ENCODE measurements at places on chromosomes 2 and 18.

GRCh38 chr2:57278451-57278850, 768.2 kb upstream of the VRK2 start:
- no peak for DNase-seq

DNA sequence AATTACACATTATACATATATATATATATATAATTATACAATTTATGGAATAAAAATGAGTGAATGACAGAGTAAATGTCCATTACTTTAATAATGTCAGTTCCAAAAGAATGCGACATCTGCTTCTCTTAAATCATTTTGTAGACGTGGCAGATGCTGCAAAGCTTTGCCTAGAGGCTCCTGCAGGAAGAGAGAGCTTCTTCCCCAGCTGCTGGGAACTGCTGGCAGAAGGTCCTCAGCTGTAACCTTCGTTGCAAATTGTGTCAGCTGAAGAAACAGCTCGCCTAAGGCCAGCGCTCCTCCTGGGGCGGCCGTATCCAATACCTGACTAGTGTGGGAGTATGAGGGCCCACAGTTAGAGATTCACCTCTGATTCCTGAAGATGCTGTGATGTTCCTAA, 9.6 kb upstream of the THNSL2 start:
- no peak for DNase-seq

- no peak for DNase-seq
Observed at GRCh38 chr18:50107468-50107977, 87.4 kb downstream of the MYO5B start.

- DNase-seq = no peak
Observed at GRCh38 chr2:43344868-43345373, 118.5 kb upstream of the ZFP36L2 start.

GRCh38 chr18:21134895-21135294, 23.3 kb upstream of the ROCK1 start:
- peak; percentile 6 for DNase-seq

DNA sequence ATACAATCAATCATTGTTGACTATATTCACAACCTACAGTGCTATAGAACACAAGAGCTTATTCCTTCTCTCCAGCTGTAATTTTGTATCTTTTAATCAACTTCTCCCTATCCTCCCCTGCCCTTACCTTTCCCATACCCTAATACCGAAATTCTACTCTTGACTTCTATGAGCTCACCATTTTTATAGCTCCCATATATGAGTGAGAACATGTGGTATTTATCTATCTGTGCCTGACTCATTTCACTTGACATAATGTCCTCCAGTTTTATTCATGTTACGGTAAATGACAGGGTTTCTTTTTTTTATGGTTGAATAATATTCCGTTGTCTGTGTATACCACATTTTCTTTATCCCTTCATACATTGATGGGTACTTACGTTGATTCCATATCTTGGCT, 2.6 kb downstream of the MROH2A start:
- DNase-seq = no peak

- DNase-seq = no peak
Observed at GRCh38 chr2:205586626-205587025, 95.7 kb upstream of the NRP2 start.

GRCh38 chr2:198774576-198774975, 683.2 kb downstream of the SATB2 start:
- DNase-seq = no peak

DNA sequence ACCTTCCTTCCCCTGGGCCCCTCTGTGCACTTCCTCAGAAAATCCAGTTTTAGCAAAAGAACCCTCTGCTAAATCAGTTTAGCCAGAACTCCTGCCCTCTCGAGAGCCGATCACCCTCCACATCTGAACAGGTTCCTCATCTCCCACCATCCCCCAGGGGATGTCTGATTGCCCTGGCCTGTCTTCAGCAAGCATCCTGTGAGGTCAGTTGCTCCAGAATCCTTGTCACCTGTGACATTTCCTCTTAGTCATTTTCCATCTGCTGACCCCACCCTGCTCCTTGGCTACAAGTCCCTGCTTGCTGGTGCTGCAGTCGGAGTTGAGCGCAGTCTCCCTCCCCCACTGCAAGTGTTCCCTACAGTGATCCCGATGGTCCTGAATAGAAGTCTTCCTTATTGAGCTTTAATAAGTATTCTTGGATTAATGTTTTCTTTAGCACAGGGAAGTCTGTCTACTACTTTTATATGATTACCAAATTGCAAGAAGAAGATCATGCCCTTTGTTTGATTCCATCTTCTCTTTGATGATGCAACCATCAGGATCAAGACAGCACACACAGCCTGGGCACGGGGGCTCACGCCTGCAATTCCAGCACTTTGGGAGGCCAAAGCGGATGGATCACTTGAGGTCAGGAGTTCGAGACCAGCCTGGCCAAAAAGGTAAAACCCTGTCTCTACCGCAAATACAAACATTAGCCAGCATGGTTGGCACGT, 30.9 kb upstream of the UBE2F start:
- no peak for DNase-seq

DNA sequence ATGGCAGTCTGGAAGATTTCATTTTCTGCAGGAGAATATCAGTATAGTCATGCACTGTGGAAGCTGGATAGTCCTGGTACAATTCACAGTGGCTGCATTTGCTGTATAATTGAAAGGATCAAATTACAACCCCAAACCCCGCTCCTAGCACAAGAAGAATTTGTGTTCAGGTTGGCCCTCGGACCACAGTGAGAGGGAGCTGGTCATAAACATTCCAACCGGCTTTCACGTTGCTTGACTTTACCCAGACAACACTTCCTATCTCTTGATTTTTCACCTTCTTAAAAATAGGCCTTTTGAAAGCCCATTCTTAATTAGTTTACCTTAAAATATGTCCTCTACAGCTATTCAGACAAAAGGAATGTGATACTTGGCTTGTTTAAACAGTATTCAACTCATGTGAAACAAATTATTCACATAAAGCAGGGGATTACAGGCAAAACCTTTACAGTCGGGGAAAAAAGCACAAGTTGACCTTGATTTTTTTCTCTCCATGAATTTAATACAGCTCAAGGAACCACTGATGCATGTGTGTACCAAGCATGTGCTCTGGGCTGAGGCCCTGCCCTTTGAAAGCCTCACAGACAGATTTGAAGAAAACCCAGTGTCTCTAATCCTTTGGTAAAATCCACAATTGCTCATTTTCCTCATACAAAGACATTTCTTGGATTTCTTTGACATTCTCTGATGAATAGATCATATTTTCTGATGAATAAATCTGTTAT, 143.0 kb upstream of the SOX11 start:
- DNase-seq = no peak

DNA sequence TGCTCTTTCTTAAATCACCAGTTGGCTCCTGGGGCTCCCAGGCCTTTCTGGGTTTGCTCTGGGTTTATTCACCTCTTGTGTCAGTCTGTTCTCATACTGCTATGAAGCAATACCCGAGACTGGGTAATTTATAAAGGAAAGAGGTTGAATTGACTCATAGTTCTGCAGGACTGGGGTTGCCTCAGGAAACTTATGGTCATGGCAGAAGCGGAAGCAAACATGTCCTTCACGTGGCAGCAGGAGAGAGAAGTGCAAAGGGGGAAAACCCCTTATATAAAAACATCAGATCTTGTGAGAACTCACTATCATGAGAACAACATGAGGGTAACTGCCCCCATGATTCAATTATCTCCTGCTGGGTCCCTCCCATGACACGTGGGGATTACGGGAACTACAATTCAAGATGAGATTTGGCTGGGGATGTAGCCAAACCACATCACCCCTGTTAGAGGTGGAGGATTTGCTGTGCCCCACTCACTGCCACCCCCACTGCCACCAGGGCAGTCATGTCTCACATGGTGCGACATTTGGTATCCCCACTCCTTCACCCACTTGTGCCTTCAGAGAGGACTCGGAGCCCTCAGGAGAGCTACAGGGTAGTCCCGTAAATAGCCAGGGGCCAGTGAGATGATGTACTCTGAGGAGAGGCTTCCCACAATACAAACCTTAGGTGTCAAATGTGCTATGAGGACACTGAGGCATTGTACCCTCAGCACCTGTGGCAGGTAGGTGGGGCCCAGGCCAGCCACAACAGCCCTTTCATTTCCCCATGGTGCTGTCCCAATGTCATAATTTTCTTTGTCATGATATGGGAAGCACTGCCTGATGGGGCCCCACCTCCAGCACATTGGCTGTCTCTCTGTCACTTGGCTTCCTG, 35.7 kb downstream of the CDC42EP3 start:
- peak; percentile 22 for DNase-seq

GRCh38 chr2:238445409-238446190, 18.9 kb downstream of the ASB1 start:
- no peak for DNase-seq

GRCh38 chr2:138063181-138063580, 98.9 kb downstream of the HNMT start:
- no peak for DNase-seq

GRCh38 chr2:165479856-165480255, 10.4 kb downstream of the CSRNP3 start:
- DNase-seq = no peak

DNA sequence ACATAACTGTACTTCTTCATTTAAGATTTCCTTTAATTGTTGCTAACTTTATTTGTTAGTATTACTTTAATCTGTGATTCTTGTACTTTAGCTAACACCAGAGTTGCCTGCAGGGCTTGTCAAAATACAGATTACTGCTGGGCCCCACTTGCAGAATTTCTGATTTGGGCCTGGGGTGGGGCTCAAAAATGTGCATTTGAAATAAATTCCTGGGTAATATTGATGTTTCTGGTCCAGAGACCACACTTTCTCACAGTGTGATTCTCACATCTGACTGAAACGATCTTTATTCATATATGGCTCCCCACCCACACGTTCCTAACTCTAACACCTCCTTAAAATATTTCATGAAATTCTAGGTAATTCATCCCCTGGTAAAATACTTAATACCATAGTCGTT, 452.6 kb upstream of the ACVR2A start:
- DNase-seq = no peak

- DNase-seq = no peak
Observed at GRCh38 chr2:171972329-171972982, 27.3 kb upstream of the METAP1D start.

GRCh38 chr2:72031346-72032110, 116.1 kb downstream of the CYP26B1 start:
- no peak for DNase-seq

- no peak for DNase-seq
Observed at GRCh38 chr2:23480957-23481797, 96.2 kb downstream of the KLHL29 start.

DNA sequence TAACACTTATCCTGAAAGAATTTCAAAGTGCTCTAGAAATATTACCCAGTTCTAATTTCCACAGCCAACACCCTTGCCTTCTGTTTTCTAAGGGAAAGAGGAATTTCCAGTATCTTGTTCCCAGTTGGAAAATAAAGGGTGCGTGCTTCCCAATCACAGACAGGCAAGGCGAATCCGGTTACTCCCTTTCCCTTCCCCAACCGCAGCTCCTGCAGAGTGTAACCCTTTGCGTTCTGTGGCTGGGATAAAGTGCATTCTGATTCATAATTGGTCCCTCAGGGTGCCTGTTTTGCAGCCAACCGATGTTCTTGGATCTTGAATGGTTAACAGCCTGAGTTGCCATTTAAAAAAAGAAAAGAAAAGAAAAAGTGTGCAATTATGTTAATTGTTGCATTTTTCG, 40.6 kb upstream of the PGAP1 start:
- no peak for DNase-seq

DNA sequence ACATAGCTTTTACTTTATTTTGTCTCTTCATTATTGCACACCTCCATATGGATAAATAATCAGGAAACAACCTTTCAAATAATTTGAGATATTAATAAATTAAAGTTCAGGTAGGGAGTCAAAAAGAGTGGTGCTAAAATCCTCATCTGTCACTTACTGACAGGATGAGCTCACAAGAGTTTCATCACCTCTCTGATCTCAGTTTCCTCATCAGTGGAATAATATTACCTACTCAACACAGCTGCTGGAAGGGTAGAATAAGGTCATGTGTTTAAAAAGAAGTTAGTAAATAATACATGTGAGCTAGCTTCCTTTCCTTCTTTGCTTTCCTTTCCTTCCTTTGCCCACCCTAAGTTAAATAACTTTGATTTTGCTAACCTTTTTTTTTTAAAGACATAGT, 61.9 kb downstream of the RDH14 start:
- no peak for DNase-seq

- DNase-seq = no peak
Observed at GRCh38 chr2:174436351-174436750, 40.8 kb downstream of the SCRN3 start.

- no peak for DNase-seq
Observed at GRCh38 chr2:113848758-113849415, 41.0 kb upstream of the ACTR3 start.

GRCh38 chr2:125543968-125544514, 1111.9 kb upstream of the GYPC start:
- DNase-seq = no peak

DNA sequence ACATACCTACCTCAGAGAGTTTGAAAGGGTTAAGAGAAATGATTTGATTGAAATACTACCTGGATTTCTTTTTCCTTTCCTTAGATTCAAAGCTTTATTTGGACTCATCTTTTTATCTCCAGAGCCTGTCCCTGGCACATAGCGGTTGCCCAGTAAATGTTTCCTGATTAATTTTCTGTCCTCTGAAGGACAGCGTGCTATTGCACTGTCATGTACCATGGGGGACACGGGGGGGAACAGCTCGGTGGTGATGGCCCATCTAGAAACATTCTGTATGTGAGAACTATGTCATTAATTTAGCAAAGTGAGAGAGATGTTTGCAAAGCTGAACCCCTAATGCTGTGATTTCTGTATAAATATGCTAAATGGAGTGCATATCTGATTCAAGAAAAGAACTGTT, 26.4 kb upstream of the CABYR start:
- no peak for DNase-seq

Data from putamen (tissue), 1 donor.